ENCODE measurements at places on chromosomes 13 and 19.

DNA sequence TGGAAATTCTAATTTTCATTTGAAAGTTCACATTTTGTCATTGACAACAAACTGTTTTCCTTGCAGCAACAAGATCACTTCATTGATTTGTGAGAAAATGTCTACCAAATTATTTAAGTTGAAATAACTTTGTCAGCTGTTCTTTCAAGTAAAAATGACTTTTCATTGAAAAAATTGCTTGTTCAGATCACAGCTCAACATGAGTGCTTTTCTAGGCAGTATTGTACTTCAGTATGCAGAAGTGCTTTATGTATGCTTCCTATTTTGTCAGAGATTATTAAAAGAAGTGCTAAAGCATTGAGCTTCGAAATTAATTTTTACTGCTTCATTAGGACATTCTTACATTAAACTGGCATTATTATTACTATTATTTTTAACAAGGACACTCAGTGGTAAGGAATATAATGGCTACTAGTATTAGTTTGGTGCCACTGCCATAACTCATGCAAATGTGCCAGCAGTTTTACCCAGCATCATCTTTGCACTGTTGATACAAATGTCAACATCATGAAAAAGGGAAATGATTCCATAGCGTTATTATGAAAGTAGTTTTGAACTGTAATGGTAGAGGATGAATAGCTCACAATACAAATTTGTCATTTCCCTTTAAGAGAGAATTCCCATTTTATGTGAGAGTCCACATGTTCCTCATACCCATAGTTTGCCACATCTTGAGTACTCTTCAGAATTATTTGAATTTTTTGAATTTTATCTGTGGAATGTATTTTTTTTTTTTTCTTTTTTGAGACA lies 2.6 kb downstream of the BRCA2 start:
- DNase-seq, result no peak

- peak; percentile 29 for DNase-seq
Measured at GRCh38 chr19:13902993-13903555, 2.8 kb downstream of the BRME1 start.

- DNase-seq, result no peak
Measured at GRCh38 chr13:93466502-93467036, 240.0 kb downstream of the GPC6 start.

DNA sequence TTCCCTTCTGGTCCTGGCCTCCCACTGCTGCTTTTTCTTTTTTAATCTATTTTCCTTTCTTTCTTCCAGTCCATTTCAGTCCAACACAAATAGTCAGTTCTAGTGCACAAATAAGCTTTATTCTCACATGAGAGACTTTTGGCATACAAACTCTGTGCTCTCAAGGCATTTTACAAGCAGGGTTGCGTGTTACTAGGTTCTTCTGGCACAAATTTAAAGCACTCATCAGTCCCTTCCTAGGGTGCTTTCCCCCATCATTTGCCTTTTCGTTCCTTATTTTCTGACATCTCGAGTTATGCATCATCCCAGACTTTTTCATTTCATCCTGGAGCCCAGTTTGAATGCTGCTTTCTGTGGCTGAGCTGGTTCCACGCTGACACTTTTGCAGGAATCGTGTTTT lies 29.8 kb upstream of the IL17D start:
- no peak for DNase-seq

GRCh38 chr13:100547791-100548201 lies 40.8 kb downstream of the GGACT start:
- no peak for DNase-seq

- no peak for DNase-seq
Measured at GRCh38 chr19:35462476-35462953, 14.5 kb downstream of the FFAR2 start.

GRCh38 chr13:101527130-101527529 lies 74.7 kb downstream of the ITGBL1 start:
- DNase-seq, result no peak

DNA sequence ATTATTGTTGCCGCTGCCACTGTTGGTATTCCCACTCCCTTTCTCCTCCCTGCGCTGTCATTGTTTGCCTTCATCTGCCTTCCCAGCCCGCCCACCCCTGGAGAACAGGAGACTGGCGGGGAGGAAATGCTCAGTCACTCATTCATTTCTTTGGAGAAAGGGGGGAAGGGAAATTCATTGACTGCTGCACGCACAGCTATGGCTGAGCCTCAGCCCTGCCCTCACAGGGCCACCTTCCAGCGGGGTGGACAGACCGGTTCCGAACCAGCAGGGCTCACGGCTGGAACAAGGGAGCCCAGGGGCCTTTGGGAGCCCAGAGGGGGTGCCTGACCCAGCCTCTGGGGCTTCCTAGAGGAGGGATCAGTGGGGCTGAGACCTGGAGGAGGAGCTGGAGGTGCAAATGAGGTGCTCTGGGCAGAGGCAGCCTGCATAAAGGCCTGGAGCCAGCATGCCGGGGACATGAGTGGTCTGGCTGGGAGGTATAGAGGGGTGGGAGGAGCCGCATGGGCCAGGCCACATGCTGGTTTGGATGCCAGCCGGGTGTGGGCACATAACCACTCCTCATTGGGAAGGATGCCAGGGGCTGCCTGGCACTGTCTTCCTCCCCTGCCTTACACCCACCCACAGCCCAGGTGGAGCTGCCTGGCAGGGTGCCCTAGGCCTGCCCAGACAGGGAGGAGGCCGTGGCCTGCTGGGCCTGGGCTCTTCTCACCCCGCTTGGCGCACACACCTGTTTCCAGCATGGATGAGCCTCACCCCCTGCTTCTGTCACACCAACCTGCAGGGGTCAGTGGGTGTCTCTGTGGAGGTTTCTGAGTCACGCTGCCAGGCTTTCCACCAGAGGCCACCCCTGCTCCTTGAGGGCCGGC lies 26.8 kb downstream of the PPP5C start:
- no peak for DNase-seq

GRCh38 chr19:58395220-58395978 lies at the start of gene RNF225:
TSS of gene RNF225 (plus strand) at chr19:58395656. CDS start at chr19:58396090, 434 bp downstream.
- DNase-seq, result peak; percentile 37

- DNase-seq, result no peak
Measured at GRCh38 chr13:48910686-48911085, 65.0 kb upstream of the FNDC3A start.

DNA sequence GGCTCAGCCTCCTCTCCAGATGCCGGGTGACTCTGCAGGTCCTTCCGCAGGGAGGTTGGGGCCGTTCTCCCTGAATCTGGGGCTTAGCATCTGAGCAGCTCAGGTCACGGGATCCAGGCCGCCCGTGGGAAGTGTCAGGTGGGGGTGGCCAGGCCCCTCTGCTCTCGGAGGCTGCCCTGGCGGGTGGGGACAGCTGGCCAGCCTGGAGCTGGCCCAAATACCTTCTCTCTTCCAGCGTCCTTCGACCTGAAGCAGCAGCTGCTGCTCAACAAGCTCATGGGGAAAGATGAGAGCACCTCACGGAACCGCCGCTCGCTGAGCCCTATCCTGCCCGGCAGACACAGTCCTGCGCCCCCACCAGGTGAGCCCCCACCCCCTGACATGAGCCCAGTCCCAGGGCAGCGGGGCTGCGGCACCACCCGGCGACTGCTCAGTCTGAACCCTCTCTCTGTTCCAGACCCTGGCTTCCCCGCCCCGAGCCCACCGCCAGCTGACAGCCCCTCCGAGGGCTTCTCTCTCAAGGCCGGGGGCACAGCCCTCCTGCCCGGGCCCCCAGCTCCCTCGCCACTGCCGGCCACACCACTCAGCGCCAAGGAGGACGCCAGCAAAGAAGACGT lies 19.1 kb downstream of the PEX11G start:
- DNase-seq, result no peak

DNA sequence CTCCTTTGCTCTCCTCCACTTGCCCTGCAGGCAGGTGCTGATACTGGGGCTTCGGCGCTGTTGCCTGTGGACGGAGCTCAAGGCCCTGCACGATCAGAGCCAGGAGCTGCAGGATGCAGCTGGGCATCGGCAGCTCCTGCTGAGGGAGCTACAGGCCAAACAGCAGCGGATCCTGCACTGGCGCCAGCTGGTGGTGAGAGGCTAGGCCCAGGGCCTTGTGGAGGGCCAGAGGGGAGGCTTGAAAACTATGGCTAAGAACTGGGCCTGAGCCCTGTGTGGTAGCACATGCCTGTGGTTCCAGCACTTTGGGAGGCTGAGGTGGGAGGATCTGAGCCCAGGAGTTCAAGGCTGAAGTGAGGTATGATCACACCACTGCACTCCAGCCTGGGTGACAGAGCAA lies 6.3 kb downstream of the HAUS5 start:
- no peak for DNase-seq
